ENCODE measurements at places on chromosomes 5 and 9. TPM values are rescaled to one million over a fixed set of nuclear protein-coding genes. Genes with fewer than 3 reads are reported as not detected.

DNA sequence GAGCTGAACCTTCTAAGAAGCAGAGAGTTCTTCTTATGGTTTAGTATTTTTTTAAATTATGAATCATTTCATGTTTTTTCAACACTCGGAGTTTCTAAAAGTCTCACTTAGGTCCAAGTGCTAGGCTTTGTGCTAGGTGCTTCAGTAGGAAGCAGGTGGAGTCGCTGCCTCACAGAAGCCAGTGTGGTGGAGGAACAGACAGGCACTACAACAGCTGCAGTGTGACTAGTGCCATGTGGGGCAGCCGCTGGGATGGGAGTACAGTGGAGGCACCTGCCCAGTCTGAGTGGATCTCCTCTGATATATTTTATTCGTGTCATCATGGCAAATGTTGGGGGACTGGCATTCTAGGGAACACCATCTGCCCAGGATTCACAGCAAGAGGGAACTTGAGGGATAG, 15.3 kb downstream of the PCDHGC5 start:
- DNase-seq = peak; percentile 60

DNA sequence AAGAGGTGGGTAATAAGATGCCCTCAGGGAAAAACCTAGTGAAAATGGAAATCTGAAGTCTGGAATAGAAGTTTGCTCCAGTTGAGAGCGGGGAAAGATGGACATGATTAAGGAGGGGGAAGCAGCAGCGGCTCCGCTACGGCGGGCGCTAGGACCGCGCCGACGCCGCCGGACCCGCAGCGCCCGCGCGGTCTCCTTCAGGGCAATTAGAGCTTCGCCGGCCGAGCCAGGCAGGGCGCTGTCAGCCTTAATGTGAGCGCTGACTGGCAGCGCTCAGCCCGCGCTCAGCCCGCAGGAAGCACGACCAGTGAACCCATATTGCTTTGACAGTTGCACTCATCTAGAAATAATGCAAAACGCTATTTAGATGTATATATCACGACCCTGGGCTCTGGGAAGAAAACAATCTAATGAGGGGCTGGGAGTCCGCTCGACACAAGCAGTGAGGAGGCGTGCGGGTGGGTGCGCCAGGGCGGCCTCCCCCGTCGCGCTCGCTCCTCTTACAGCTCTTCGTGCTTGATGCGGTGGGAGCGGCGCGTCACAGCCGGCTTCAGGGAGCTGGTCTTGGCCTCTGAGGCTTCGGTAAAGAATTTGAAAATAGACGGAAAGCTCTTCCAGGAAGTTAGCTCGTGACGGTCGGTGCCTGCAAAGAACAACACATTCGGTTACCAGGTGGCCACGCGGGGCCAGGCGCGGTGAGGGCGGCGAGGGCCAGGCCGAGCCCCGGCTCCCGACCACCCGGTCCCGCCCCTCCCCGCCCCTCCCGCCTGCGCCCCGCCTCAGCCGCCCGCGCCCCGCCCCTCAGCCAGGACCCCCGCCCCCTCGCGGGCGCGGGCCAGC, 37.7 kb downstream of the NR2F1 start:
- DNase-seq = peak; percentile 74

DNA sequence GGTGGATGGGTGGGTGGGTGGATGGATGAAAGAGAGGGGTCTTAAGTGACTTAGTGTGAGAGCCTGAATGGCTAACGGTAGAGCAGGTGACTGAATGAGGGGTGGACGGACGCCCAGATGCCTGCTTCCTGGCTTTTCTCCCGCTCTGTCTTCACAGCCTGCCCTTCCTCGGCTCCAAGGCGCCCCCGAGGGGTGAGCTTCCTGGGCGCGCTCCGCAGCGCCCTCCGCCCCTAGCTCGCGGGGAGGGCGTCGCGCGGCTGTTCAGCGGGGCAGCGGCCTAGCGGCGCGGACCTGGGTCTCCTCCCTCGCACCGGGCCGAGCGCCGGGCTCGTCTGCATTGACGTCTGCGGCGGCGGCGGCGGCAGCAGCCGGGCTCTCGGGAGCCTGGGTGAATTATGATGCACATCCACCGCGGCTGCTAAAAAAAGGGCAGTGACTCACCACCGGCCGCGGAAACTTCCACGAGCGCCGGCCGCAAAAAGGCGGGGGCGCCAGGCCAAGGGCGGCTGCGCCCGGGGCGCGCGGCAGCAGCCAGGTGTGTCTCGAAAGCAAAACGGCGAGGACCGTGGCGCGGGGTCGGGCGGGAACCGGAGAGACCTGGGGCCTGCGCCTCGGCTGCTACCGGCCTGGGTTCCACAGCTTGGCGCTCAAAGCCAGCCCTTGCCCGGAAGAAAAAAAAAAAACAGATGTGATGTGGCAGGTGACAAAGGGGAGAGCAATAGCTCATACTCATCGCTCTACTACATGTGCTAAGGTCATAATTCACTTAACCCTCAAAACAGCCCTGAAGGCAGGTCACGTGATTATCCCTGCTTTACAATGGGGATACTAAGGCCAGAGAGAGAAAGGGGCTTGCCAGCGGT, 143.0 kb upstream of the ADRA1B start:
- DNase-seq = peak; percentile 84

- DNase-seq = no peak
These were observed 5.2 kb downstream of the UCK1 start for GRCh38 chr9:131525643-131526565.

- DNase-seq = peak; percentile 76
These were observed 27.4 kb downstream of the UNC5A start for GRCh38 chr5:176837707-176838115.

DNA sequence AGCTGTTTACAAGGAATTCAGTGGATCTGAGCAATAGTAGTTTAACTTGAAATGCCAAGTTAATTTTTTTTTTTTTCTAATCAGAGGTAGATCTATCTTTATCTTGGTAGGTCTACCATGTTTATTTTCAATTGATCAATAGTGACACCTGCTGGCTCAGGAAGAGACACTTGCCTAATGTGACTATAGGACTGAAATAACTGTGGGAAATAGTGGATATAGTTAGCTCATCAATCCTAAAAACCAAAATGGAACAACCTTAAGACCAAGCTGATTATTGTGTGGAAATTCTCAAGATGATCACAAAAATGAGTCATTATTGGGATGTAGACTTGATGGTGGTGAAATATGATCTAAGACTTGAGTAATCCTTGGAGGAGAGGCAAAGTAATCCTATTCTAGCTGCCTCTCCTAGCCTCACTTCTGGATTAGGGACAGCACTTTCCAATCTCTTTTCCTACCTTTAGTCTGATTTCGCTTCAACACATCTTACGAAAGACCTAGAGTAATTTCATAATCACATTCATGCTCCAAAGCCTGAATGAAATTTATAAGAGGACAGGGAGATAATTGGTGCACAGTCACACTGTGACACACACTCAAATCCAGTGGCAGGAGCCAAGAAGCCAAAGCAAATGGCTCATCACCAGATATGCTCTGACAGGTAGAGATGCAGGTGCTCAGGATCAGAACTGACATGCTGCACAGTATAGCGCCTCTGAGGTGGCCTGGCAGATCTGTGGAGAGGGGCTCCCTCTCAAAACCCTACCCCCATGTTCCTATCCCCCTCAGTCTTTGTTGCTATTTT, 156.3 kb downstream of the HMHB1 start:
- DNase-seq = peak; percentile 77

Gene FRMD3
- 19.3 TPM for total RNA-seq

Gene PRSS3
- total RNA-seq = not detected

Gene CFAP77
- total RNA-seq = not detected

Gene LCN6
- total RNA-seq = not detected

Gene CDX1
- total RNA-seq = not detected

Gene DOK3
- 7.0 TPM for total RNA-seq

Gene ANKRD18B
- 7.9 TPM for total RNA-seq

Gene TAS2R1
- not detected for total RNA-seq
